ENCODE measurements at places on chromosomes 13 and 19.

DNA sequence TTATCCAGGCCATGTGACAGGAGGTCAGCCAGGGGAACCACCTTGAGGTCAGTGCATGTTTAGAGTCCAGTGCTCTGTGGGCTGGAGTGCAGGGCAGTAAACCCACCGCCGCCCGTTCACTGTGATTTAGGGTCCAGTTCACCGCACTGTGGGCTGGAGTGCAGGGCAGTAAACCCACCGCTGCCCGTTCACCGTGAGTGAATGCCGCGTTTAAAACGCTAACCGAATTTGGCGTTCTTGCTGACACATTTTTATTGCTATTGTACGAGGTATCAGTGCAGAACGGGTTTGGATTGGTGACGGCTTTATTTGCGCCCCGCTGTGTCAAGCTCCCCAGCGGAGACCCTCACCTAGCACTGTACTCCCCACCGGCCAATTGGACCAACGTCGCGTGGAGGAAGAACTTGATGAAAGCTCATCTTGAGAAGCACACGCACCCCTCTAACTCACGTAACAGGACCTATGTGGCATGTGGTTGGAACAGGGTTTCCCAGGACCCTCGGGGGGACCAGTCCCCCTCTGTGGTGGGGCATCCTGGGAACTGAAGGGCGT lies 27.9 kb downstream of the C13orf46 start:
- no peak for DNase-seq

DNA sequence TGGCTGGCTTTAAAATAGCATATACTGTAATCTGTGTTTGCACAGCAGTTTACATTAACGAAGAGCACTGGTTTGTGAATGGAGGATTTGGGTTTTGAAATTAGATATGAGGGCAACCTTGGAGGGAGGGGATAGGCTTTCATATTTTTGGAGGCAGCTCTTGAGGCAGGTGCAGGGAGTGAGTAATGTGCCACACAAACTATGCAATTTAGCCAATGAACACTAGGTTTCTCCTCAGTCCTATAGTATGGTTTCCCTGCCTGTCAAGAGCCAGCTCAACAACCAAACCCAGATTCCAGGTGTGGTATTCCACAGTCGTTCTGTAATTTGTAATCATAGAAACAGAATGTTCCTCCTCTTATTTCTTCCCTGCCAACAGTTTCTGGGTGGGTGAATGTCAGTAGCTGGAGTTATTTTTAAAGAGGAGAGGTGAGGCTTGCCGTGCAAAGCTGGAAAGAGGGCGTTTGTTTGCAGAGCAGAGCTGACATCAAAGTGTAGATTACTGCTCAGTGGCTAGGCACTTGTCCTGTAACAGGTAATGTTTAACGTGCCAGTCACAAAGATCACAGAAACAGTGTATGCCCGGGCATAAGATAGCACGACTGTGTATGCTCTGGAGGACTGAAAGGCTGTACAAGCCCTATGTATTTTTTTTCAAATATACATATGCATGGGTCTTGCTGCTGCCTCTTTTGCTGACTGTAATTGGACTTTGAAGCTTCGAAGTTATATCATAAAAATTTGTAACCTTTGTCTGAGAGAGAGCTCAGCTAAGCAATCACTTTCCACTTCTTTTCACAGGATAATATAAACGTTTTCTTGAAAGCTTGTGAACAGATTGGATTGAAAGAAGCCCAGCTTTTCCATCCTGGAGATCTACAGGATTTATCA lies 124.2 kb downstream of the LMO7 start:
- DNase-seq = no peak

- no peak for DNase-seq
These were observed 4.1 kb downstream of the CRYL1 start for GRCh38 chr13:20521364-20522115.

GRCh38 chr19:49423985-49424303 lies 703 bp upstream of the PTH2 start:
- DNase-seq = no peak

- DNase-seq = no peak
These were observed 36.8 kb downstream of the UFM1 start for GRCh38 chr13:38386421-38386820.

GRCh38 chr19:50565984-50566903 lies 2.0 kb downstream of the LRRC4B start:
- peak; percentile 23 for DNase-seq

DNA sequence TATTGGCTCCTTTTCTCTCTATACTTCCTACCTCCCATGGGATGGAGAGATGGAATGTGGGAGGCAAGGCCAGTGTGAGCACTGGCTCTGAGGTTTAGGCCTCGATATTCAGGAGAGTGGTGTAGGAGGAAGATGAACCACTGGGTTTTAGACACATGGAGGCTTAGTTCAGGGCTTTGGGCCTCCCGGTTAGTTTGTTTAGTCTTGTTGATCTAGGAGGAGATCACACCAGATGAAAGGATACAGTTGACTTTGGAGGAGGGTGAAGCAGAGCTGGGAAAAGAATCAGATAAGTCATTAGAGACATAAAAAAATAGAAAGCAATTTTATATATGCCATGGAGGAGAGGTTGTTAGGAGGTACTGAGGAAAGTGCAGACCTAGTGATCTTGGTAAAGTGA lies 30.9 kb downstream of the RNASEH2B start:
- no peak for DNase-seq

- no peak for DNase-seq
These were observed 244.8 kb upstream of the KLHL1 start for GRCh38 chr13:70353096-70353495.

GRCh38 chr13:75633285-75633684 lies 2.8 kb upstream of the LMO7 start:
- no peak for DNase-seq

- no peak for DNase-seq
These were observed 49.8 kb downstream of the CBY2 start for GRCh38 chr13:45751885-45752284.

DNA sequence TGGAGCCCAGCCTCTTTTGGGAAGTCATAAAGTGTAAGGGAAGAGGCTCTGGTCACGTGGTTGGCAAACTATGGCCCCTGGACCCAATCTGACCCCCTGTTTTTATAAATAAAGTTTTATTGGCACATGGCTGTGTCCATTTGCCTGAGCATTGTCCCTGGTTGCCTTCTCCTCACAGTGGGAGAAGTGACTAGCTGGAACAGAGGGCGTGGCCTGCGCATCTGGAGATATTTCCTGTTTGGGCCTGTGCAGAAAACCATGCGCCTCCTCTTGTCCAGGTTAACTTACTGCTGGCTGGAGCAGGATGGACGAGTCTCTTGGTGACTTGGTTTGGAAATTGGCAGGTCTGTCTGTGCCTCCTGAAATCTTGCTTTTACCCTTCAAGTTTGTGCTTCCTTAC lies 48.3 kb downstream of the KDM4B start:
- DNase-seq = no peak

DNA sequence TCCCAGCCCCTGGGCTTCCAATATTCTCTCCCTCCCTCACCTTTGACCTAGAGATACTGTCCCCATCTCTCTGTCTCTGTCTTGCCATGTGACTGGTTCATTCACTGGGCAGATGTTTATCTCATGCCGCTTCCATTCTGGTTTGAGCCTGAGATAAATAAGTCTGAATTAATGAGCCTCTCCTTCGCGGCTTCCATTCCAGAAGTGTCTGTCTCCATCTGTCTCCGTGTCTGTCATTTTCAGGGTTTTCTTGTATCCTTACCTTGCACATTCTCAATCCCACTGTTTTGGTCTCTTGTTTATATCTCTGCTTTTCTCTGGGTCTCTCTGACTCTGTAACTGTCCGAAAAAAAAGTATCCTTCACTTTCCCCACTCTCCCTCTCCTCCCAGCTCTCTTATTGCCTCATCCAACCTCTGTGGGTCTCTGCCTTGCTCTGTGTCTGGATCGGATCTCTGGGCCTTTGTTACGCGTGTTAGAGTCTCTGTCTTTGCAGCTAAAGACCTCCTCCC lies 4.3 kb downstream of the SPHK2 start:
- DNase-seq = peak; percentile 33

DNA sequence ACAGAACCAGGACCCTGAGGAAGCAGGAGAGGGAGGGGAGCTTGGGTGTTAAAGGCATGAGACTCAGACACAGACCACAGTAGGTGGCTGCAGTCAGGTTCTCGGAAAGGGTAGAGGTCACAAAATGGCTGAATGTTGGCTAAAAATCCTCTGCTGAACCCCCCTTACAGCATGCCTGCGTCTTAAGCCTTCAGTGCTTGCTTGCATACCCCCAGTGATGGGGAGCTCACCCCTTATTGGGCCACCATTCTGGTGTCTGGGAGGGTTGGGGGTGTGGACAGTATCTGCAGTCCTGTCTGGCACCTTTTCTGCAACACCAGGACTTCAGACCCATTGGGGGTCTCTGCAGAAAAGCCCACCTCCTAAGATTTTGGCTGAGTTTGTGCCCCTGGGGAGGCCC lies 14.2 kb upstream of the B3GNT3 start:
- no peak for DNase-seq

DNA sequence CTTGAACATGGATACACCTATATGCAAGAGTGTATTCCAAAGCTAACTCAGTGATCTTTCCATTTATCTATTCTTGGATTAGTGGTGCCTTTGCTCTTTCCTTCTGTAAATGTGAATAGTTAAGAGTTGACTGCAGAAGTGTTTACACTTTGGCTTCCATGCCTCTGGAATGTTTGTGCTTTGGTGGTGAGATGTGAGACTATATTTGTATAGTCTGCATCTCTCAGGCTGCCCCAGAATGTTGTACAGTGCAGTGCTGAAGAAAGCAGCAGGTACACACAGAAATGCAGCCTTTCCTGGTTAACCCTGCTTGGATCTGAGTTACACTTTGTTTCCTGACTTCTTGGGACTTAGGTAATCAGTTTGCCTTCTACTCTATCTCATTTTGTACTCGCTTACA lies 90.2 kb downstream of the DNAJC15 start:
- DNase-seq = no peak

- DNase-seq = no peak
These were observed 56.2 kb downstream of the TRPM4 start for GRCh38 chr19:49213791-49214190.
